ENCODE measurements at places on chromosomes 2 and 18.

- peak; percentile 59 for DNase-seq
Observed at GRCh38 chr18:23629444-23629946, 33.2 kb downstream of the ANKRD29 start.

- DNase-seq, result no peak
Observed at GRCh38 chr2:168345601-168346000, 98.2 kb upstream of the STK39 start.

DNA sequence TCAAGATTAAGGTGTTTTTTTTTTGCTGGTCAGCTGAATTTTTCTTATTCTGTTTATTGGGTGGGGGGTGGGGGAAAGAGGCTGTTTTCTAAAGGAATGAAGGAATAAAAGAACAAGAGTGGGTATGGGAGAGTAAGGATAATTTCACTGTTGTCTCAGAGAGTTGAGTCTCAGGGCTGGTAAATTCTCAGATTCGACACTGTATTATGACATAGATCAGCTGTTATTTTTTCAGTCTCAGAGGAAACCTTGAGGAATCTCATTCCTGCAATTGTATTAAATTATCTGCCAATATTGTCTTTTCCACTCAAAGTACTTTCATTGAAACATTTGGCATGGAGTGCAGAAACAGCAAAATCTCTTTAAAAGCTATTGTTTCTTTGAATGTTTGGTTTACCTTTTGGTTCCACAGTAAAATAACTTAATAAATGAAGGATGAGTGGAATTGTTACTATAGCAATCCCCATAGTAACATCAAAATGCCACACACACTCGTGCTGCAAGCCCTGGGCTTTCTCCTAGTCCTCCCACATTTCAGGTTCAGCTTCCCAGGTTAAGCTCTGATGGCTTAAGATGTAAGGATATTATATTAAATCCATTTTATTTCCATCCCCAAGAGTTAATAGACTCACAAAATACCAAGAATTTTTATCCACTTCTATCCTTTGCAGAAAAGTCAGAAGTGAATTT lies 478.7 kb upstream of the TCF4 start:
- no peak for DNase-seq

- no peak for DNase-seq
Observed at GRCh38 chr2:16621316-16621715, 44.3 kb downstream of the CYRIA start.

DNA sequence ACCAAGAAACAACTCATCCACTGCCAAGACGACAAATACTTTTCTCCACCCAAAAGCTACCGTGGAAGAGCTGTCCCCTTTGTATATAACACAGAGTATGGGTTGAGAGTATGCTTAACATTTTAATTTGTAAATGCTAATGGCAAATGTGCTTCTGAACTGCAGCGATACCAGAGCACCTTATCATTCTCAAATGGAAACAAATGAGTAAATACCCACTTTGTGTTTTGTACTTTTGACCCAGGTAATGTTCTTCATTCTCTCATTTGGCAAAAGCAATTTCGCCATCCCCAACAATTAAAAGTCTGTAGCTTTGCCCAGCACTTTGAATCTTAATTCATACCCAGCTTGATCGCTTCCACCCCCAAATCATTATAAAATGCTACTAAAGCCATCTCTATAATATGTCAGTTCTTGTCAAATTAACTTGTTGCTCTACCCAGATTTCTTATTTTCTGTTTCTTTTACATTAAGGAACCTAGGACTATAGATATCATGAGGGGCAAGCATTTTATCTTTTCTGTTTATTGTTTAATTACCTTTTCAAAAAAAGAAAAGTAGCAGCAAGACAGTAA lies 6.2 kb upstream of the POU3F3 start:
- no peak for DNase-seq

Measured in DMS153 (cell line).